ENCODE measurements at places on chromosomes 3 and 15.

- DNase-seq = no peak
Measured at GRCh38 chr15:41435037-41435786, 18.3 kb downstream of the RTF1 start.

DNA sequence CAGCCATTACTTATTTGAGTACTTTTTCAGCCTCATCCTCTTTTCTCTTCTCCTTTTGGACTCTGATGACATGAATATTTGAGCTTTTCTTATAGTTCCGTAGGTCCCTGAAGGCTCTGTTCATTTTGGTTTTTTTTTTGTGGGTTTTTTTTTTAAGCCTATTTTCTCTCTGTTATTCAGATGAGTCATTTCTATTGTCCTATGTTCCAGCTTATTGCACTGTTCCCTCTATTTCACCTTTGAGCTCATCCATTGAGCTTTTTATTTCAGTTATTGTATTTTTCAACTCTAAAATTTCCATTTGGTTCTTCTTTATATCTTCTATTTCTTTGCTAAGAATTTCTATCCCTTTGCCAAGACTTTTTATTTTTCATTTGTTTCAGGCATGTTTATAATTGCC, 7.2 kb upstream of the MGLL start:
- DNase-seq = no peak

DNA sequence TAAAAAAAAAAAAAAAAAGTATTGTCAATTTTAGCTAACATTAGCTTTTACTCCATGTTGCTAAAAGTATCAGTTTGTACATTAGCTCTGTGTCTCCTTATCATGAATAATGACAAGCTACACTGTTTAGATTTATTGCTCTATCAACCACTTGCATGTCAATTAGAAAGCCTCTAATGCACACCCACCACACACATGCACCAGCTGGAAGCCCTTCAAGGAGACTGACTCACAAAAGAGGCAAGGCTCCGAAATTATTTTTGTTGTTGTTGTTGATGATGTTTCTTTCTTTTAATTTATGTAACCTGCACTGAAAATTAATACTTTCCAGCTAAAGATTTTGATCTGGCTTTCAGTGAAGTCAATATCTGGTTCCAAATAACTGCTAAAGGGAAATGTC, 71.5 kb downstream of the ETFA start:
- DNase-seq = no peak

DNA sequence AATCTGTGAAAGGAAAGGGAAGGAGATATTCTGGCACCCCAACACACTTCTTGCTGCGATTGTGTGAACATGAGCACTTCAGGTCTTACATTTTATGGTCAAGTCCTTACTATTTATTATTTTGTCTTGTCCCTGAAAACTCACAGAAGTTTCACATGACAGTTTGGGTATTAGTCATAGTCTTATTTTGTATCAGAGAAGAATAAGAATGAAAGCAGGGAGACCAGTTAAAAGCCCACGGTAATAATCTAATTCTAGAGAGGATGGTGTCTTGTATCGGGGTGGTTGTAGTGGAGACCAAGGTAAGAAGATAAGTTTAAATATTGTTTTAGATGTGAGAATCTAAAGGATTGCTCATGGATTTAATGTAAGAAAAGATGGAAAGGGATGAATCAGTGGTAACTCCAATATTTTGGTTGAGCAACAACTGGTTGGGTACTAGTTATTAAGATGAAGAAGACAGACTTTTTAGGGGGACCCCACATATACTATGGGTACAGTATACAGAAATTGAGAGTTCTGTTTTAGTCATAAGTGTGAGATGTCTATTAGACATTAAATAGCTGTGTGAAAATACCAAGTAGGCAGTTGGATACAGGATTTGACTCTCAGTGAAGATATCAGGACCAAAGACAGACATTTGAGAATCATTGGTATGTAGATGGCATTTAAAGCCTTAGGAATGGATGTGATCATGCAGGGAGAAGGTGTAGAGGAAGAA, 227.6 kb downstream of the MFSD1 start:
- DNase-seq = no peak

GRCh38 chr3:178406206-178406605, 130.0 kb upstream of the KCNMB2 start:
- DNase-seq = no peak

DNA sequence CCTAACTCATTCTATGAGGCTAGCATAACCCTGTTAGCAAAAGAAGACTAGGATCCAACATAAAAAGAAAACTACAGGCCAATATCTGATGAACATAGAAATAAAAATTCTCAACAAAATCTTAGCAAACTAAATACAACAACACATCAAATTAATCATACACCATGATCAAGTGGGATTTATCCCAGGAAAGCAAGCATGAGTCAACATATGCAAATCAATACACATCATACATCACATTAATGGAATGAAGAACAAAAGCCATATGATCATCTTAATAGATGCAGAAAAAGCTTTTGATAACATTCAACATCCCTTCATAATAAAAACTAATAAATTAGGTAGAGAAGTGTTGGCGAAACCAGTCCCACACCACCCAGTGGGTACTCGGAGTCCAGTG, 136.1 kb upstream of the MME start:
- no peak for DNase-seq
